HCT116 (cell line): ENCODE measurements at places on chromosomes 16 and 17. TPM values are rescaled to one million over a fixed set of nuclear protein-coding genes. Genes with fewer than 3 reads are reported as not detected.

ZNF597 gene
- total RNA-seq, result 3.2 TPM

SYNGR3 gene
- total RNA-seq, result 11.5 TPM

DNA sequence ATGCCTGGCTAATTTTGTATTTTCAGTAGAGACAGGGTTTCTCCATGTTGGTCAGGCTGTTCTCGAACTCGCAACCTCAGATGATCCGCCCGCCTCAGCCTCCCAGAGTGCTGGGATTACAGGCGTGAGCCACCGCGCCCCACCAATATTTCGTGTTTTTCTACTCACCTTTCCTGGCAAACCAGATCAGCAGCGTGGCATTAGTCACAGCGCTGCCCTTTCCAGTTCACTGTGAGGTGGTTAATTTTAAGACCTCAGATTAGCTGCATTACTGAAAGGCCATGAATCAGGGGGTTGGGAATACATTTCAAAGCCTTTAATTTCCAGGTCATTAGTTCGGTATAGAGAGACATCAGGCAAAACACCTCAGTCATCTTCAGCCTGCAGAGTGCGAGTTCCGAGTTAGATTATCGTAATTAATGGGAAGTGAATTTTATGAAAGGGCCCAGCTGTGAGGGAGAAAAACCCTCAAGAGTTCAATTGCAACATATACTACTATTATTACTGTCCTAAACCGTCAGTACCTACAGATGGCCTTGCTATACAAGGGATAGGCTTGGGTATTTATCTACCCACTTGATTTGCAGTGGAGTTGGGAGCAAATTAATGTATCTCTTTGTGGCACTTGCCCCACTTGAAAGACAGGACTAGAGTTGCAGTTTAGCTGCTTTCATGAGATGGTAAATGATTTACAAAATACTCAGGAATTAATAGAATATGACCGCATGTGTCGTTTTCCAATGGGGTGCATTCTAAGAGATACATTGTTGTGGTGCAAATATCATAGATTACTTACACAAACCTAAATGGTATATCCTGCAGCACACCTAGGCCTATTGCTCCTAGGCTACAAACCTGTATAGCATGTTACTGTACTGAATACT, 2.1 kb upstream of the USP32 start:
- no peak for DNase-seq

- DNase-seq, result peak; percentile 35
These were observed 916.1 kb downstream of the KCNJ2 start for GRCh38 chr17:71085238-71086033.

DNA sequence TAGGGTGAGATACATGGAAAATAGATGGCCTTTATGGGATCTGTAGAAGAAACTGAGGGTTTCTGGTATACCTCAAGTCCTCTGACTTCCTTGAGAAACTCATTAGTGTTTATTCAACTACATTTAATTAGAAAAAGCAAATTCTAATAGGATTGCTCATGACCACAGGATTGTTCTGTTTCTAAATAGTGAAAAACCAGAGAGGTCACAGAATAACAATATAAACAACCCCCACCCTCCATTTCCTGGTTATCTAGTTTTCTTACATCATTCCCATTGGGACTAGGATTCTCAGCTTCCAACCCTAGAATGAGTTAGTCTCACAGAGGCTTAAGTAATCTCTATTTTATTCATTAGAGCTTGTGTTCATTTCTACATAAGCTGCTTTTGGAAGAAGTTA, 30.0 kb downstream of the SF3B3 start:
- no peak for DNase-seq

DNA sequence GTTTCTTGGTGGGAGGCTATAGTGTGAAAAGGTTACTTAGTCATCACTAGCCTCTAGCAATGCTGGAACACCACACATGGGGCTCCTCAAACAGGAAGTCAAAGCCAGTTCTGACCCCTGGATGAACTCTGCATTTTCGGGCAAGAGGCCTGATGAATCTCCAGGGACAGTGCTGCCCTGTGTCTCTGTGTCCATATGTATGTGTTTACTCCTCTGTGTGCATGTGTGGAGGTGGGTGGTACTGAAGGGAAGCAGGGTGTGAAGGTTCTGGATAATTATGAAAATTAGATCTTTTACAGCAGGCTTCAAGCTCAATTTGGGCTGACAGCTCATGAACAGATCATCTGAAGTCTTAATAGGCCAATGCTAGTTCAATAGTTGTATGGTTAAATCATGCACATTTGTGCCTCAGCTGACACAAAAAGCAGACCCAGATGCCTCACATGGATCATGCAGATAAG, 133.6 kb downstream of the SNX11 start:
- peak; percentile 88 for DNase-seq

DNA sequence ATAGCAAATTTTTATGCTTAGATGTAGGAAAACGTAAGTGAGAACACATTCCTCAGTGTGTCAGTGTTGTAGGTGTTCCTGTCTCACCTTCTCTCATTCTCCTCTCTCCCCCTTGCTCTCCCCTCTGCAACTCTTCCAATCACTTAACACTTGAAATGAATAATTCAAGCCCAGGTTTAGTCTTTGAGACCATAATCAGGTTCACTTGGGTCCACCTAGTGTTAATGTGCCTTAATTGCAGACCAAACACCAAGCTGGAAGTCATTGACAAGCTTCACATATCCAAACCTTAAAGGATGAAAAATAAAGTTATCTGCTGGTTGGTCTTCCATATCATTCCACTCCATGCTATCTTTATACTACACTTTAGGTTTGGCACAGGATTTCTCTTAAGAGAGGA, 37.0 kb downstream of the STXBP4 start:
- peak; percentile 63 for DNase-seq

DNA sequence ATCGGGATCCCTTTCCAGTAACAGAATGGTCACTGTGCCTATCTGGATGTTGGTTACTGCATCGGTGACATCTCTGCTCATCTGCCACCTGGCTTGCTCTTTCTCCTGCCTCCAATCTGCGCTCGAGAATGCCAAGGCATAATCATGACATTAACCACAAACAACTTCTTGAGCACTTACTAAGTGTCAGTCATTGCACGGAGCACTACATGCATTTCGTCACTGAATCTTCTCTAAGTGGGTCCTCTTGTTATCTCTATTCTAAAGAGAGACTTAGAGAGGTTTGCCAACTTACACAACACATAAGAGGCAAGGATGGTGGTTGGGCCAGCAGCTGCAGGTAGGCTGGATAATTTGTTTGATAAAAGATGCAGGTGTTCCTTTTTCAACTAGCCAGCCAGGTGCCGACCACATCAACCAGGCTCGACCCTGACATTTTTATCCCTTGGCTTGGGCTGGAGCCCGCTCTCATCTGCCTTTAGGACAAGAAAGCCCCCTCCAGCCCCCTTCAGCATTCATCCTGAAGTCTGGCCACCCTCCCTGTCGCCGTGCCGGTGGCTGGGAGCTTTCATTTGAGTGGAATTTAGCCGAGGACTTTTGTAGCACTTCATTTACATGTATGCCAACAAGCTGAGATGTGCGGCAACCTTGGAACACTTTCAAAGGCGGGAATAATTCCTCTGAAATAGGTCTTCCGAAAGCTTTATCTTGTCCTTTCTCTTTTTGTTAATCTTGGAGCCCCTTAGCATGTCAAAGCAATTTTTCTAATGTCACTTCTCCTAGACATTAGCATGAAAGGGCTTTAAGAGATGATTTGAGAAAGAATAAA, 89.3 kb upstream of the NKD1 start:
- no peak for DNase-seq

- DNase-seq, result no peak
These were observed 119.7 kb downstream of the RAB11FIP4 start for GRCh38 chr17:31511195-31511578.

- DNase-seq, result no peak
These were observed 157.5 kb downstream of the HS3ST2 start for GRCh38 chr16:22971346-22971924.

DNA sequence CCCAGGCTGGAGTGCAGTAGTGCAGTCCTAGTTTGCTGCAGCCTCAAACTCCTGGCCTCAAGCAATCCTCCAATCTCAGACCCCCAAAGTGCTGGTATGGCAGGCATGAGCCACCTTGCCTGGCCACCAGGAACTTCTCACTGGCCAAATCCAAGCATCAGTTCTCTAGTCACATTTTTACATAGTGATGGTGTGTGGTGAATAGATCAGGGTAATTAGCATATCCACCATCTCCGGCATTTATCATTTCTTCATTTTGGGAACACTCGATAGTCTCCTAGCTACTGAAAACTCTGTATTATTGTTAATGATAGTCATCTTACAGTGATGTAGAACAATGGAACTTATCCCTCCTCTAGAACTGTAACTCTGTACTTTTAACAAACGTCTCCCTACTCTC, 58.3 kb downstream of the RAB11FIP4 start:
- no peak for DNase-seq
